PC-9 (cell line): ENCODE measurements at places on chromosomes 13 and 19.

DNA sequence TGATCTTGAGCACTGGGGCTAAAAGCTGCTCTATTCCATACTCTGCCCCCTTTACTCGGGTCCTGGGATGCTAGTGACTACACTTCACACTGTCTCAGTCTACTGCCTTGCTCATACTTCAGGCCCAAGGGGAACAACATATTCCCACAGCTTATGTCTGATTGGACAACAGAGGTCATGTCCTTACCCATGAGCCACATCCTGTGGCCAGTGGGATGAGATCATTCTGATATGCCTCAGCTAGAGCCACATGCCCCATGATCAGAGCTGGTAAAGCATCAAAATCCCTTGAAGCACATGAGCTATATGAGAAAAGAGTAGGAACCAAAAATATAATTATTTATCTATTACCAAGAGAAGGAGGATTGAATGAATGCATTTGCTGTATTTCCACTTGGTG, 290.1 kb upstream of the TSHZ3 start:
- DNase-seq, result no peak

GRCh38 chr19:5452594-5453565, 2.3 kb upstream of the ZNRF4 start:
- DNase-seq, result no peak

DNA sequence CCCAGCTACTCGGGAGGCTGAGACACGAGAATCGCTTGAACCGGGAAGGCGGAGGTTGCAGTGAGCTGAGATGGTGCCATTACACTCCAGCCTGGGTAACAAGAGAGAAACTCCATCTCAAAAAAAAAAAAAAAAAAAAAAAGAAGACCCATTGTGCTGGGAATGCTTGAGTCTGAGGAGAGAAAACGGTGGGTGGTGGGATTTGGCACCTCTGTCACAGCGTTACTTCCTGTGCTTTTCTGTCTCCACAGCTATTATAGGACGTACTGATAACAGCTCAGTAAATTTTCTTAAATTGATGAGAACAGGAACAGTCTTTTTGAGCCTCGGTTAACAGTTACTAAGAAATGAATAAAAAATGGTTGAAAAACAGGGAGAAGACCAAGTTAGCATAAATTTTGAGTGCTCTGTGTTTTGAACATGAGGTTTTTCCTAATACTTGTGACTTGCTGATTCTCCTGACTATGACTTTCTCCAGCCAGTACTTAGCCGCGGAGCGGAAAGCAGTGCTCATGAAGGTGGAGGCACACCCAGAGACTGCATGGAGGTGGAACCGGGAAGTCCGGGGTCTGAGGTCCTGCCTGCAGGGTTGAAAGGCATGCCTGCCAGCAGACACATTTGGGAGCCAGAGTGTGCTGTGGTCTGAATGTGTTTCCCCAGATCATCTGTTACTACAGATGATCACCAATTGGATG, 55.3 kb upstream of the TEX29 start:
- DNase-seq, result no peak

DNA sequence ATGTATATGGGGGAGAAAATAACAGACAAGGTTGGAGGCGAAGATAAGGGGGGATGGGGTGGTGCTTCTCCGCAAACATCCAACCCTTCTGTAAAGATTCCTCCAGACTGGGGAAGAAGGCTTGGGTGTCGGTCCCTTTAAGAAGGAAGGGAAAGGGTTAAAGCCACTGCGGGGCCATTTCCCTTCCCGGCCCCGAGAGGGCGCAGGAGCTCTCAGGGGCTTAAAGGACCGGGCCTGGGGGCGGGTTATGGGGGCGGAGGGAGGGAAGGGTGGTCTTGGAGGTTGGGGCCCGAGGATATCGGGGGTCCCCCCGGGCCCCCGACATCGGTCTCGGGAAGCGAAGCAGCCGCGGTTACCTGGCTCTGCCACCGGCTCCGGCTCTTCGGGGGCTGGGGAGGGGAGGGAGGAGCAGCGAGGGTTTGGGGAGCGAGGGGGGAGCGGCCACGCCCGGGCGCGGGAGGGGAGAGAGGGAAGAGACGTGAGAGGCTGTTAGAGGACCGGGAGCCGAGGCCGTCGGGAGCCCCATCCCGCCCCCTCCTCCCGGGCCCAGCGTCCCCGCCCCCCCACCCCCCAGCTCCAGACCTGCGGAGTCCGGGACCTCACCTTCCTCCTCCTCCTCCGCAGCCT, 2.8 kb downstream of the TNNT1 start:
- peak; percentile 83 for DNase-seq

- no peak for DNase-seq
Observed at GRCh38 chr19:47020992-47021496, 1.4 kb downstream of the NPAS1 start.

DNA sequence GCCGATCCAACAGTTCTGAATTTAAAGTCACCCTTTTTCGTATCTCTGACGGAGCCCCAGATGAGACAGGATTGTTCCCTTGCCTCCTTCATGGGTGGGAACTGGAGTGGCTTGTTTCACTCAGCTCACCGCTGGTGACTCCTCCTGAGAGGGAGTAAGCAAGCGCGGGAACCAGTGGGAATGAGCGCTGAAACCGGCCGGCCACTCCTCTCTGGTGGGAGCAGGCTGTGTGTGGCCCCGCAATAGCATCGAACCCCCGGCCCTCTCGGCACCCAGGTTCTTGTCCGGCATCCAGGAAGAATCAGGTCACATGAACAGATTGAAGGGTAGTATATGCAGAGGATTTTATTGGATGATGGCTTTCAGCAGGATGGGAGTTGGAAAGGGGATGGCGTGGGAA, 1211.6 kb upstream of the PCDH20 start:
- no peak for DNase-seq

- peak; percentile 76 for DNase-seq
Observed at GRCh38 chr13:95301183-95301967, at the start of gene ABCC4. ABCC4 (minus strand) TSS chr13:95301451; CDS start chr13:95301314, 137 bp downstream.

GRCh38 chr19:57687363-57688010, 5.7 kb downstream of the ZNF551 start:
- no peak for DNase-seq

DNA sequence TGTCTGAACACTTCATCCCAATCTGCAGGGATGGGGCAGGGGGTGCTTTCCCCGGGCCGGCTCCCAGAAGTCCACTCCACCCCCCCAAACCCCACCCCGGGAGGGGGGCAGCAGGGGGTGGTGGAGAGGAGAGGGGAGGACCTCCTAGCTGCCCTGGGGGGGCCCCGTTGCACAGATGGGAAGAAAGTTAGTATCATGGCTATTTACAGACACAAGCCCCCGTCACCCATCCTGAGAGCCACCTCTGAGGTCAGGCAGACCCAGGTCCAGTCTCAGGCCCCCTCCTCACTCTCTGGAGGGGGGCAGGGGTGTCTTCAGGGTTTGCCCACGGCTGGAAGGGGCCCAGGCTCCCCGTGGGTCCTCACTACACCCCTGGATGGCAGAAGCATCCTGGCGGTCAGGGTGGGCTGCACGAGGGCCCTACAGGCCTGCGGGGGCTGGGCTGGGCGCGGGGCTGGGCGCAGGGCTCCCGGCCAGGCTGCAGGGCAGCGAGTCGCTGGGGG, 5.8 kb upstream of the REXO1 start:
- DNase-seq, result no peak

GRCh38 chr13:35349673-35350278, 126.7 kb downstream of the MAB21L1 start:
- peak; percentile 86 for DNase-seq
